ENCODE measurements at places on chromosomes 5 and 9.

DNA sequence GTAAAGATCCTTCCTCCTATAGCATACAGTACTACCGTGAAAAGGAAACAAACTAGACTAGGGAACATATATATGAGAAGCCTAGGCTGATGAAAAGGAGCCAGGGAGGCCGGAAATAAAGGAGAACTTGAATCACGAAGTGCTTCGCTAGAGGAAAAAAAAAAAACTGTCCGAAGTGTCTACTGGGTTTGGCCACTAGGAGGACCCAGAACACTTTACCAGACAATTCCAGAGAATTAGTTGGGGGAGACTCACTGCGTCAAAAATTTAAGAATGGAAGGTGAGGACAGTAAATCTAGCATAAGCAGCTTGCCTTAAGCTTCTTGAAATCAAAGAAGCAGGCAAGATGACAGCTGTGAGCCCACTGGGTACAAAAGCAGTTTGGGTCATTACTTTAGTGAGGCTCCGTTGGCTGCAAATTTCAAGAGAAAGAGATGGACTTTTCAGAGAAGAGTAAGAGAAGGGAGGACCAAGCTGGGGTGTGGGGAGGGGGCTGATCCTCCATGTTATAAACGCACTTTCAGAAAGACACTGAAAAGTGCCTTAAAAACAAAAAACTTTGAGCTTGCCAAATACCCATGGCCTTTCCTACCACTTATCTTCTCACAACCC, 47.4 kb downstream of the P4HA2 start:
- peak; percentile 64 for DNase-seq

DNA sequence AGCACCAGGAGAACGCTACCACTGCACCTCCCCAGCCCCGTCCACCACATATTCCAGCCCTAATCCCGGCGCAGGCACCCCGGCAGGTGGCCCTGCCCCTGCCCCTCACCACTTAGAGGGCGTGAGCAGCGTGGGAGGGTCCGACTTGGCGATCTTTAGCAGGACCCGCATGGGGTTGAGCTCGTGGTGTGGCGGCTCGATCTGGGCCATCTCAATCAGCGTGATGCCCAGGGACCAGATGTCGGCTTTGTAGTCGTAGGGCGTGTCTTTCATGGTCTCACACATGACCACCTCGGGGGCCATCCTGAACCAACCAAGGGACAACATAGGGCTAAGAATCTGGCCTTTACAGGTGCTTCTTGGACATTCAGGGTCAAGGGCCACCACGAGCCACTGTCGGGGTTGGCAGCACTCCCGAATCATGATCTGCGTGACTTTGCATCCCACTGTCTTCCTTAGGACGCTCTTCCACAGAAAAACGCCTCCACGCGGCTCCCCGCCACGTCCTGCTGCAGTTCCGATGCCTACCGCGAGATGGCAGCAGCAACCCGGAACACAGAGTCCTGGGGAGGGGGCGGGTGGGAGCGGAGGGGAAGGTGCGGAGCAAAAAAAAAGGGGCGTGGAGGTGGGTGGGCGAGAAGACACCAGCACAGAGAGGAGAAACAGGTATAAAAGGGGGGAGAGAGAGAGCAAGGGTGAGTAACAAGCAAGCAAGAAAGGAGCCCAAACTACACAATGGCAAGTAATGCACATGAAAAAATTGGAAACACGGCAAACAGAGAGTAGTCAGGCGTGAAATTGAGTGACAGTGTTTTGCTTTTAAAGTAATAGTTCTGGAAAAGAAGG, 81.3 kb downstream of the STK10 start:
- no peak for DNase-seq

GRCh38 chr5:131423056-131423455, 159.2 kb downstream of the CDC42SE2 start:
- peak; percentile 11 for DNase-seq

- no peak for DNase-seq
Measured at GRCh38 chr5:145389047-145389446, 446.1 kb downstream of the PRELID2 start.

- no peak for DNase-seq
Measured at GRCh38 chr5:398475-399295, 44.3 kb upstream of the EXOC3 start.

DNA sequence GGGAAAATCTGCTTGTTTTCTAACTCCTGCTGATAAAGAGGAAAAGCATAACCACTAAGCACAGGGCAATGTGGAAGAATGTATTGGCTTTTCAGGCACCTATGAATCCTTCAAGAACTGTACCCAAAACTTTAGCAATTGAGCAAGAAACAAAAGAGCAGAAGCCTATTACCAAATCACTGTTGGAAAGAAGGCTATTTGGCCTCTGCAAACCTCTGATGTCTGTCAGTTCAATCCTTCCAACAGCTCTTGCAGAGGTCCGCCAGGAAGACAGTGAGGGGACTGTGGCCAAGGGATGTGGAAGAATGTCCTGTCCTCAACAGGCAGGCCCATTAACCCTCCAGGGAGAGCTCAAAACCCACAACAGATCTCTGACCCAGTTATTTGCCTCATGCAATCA, 328.6 kb downstream of the ENC1 start:
- DNase-seq: no peak

GRCh38 chr5:157366741-157367674, 93.0 kb upstream of the NIPAL4 start:
- peak; percentile 79 for DNase-seq

- DNase-seq: no peak
Measured at GRCh38 chr5:142385194-142385593, 60.4 kb upstream of the SPRY4 start.

- DNase-seq: peak; percentile 53
Measured at GRCh38 chr5:124342027-124342471, 404.4 kb downstream of the ZNF608 start.
